Cerebellar nuclear complex (tissue), 1 donor: ENCODE measurements at places on chromosomes 1 and 21.

DNA sequence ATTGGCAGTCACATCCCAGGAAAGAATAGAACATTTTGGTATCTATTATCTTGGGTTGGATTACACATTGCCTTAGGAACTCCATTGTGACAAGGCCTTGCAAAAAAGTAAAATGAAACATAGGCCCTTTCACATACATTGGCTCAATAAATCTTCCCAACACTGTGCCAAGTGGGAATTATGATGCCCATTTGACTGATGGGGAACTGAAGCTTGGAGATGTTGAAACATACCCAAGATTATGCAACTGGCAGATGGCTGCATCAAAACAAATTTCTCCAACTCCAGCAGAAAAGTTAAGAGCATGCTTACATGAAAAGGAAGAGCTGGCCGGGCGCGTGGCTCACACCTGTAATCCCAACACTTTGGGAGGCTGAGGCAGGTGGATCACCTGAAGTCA, 26.9 kb downstream of the PLEKHO1 start:
- DNase-seq: no peak

DNA sequence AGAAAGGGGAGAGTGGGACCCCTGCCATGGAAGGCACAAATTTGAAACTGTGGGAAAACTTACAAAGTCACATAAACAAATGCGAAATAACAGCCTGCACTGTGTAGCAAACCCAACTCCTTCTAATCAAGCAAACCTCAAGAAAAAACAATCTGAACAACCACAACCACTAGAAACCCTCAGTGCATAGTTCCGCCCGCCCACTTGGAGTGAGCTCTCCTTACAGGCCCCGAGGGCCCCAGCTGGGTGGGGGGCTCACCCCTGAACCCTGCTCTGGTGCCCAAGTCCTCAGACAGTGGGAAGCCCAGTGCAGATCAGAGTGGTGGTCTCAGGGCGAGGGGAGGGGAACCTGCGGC, 931 bp upstream of the MXRA8 start:
- DNase-seq: no peak

GRCh38 chr1:44460107-44460882, 55.2 kb downstream of the RNF220 start:
- DNase-seq: no peak

GRCh38 chr1:244289991-244290785, 161.5 kb downstream of the ADSS2 start:
- DNase-seq: no peak

- DNase-seq: no peak
Measured at GRCh38 chr21:25512095-25513081, 94.9 kb downstream of the MRPL39 start.

DNA sequence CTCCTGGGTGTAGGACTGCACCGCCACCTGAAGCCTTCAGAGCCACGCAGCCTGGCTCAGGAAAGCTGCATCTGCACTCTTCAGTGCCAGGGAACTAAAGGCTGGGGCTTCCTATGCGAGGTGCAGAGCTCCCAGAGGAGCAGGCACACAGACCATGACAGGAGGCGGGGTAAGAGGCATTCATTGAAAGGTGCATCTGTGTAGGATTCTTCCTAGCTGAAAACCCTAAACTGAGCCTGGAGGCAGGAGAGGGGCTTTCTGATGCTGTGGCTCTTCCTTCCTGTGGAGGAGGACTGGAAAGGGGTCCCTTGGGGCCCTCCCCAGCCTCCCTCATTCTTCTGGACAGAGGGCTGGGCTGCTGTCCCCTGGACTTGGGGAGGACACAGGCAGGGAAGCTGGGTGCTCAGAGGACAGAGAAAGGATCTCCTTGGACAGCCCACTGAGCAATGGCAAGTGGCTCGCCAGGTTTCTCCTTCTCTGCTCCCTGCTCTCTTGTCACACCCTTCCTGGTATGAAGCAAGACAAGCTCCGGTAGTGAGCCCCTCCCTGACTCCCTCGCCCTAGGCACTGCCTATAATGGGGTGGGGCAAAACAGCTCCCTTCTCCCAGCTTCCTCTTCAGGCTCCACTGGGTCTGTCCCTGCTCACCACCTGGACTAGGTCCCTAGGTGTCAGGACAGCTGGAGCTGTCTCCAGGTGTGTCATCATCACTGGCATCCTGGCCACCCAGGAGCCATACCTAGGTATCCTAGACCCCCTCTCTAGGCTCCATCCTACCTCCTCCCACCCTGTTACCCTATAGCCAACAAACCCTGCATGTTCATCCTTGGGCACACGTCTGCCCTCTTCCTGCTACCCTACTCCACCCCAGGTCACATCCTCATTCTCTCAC, 20.0 kb downstream of the S100A6 start:
- DNase-seq: no peak

DNA sequence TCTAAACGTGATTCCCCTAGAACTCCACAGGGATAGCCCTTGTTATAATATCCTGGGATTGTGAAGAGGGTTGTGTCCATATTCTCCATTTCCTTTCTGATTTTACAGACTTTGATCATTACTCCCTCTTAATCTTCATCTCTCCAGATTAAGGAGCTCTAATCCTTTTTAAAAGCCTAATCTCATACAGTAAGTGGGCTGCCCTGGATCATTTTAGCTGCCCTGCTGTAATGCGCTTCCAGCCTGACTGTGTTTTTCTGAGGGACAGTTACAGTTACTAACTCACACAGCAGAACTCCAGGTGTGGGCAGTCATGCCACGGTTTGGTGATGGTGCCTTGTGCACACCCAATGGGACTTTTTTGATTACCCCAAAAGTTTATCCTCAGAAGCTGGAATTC, 33.5 kb downstream of the PROX1 start:
- DNase-seq: no peak

DNA sequence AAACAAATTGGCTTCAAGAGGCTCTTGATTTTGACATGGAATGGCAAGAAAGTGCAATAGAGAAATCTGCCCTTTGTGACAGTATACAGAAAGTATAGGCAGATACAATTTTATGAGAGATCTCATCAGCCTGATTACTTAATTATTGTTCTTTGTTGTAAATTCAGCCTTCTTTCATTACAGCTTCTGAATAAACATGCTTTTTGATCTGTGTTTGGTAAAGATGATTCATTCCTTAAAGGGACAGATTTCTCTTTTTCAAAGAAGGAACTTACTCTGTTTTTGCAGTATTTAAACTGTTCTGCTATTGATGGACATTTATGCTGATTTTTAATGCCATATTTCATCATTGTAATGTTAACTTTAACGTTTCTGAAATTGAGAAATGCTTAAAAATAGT, 13.7 kb upstream of the MPC2 start:
- DNase-seq: no peak

DNA sequence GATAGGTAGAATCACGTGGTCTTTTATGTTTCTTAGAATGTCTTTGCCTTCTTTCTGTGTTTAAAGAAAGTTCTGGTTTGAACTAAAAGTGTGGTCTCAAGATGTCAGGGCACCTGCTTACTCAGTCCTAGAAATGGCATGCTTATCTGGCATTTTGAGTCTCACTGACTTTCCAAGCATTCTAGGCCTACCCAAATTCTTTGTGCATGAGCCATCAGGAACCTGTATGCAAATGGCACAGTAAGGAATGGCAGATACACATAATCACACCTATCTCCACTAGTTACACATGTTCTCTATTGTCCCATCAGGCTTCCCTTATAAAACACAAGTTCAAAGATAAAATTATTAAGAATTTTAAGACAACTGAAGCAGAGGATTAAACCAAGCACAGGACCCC, 29.5 kb upstream of the CLCA4 start:
- DNase-seq: no peak

GRCh38 chr21:37195059-37195458, 72.1 kb downstream of the VPS26C start:
- no peak for DNase-seq

GRCh38 chr1:108972951-108973350, 9.7 kb upstream of the CLCC1 start:
- DNase-seq: no peak

DNA sequence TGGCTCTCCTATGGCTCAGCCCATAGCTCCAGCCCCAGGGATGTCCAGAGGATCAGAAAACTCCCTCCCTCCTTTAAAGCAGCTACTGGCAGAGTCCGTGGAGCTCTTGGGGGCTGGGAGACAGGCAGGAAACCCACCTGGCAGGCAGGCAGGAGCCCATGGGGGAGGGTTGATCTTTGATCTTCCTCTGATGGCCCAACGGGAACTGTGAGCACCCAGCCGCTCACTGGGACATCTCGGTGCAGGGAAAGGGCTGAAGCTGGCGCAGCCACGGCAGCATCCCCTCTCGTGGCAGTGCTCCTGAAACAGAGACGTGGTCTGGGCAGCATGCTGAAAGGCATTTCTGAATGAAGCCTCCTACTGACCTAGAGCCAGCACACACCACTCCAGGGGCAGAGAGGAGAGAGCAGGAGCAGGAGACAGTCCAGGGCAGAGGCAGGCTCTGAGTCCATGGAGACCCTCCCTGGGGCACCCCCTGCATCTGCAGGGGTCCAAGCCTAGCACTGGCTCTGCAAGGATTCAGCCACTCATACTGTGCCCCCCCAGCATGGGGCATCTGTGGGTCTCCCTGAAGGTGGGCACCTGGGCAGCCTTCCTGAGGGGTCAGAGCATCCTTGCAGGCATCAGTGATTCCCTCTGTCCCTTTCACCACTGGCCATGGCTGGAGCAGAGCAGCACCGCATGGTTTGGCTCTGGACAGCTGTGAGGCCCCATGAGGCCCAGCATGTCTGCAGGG, 4.9 kb upstream of the SLX9 start:
- no peak for DNase-seq

- DNase-seq: no peak
Measured at GRCh38 chr1:172172352-172172831, 248.1 kb upstream of the C1orf105 start.
